ENCODE measurements at places on chromosomes 16 and 17. TPM values are rescaled to one million over a fixed set of nuclear protein-coding genes. Genes with fewer than 3 reads are reported as not detected.

CCL22 gene
- not detected for total RNA-seq

TAC4 gene
- total RNA-seq: not detected

OSBPL7 gene
- 6.8 TPM for total RNA-seq

CHRNE gene
- 5.8 TPM for total RNA-seq

CCL17 gene
- total RNA-seq: not detected
